ENCODE measurements at places on chromosomes 5 and 9.

GRCh38 chr5:123451047-123451446, 27.8 kb upstream of the CEP120 start:
- no peaks in the 10 kb centered on the region for H3K27me3 ChIP-seq
- H3K27ac ChIP-seq = no peak overlapping the region
- H3K36me3 ChIP-seq = no peaks in the 10 kb centered on the region
- H3K4me3 ChIP-seq = no peak overlapping the region
- H3K4me1 ChIP-seq = no peaks in the 10 kb centered on the region

- H3K27ac ChIP-seq = no peak overlapping the region
- H3K27me3 ChIP-seq = no peaks in the 10 kb centered on the region
- H3K36me3 ChIP-seq = no peaks in the 10 kb centered on the region
- DNase-seq = no peak
- no peak overlapping the region for H3K4me3 ChIP-seq
- H3K4me1 ChIP-seq = no peaks in the 10 kb centered on the region
These were observed 488.0 kb downstream of the PRELID2 start for GRCh38 chr5:145347026-145347616.

GRCh38 chr5:31359839-31360238, 166.4 kb downstream of the CDH6 start:
- H3K4me1 ChIP-seq = no peaks in the 10 kb centered on the region
- no peaks in the 10 kb centered on the region for H3K36me3 ChIP-seq
- DNase-seq = no peak
- H3K27ac ChIP-seq = no peak overlapping the region
- no peaks in the 10 kb centered on the region for H3K27me3 ChIP-seq

- no peak overlapping the region for H3K4me3 ChIP-seq
- H3K36me3 ChIP-seq = no peaks in the 10 kb centered on the region
These were observed 72.3 kb downstream of the GNA14 start for GRCh38 chr9:77575785-77576184.

DNA sequence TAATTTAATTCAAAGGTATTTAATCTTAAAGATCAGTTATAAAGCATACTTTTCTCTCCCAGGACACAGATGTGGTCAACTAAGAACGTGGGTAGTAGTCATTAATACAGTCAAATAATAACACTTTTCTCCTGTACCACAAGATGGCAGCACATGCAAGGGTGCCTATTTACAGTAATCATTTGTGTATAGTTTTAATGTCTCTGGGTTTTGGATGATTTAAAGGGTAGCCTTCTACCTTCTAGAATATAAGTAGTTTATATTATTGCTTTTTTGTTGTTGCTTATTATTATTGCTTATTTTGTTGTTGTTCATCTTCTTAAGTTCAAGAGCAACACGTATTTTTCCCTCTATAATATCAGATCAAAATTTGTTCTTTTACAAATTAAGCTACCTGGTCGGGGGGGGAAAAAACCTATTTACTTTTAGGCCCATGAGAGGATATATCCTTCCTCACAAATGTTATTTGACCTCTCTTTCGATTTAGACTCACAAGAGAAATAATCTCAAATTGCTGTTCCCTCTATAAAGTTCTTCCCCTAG, 59.6 kb upstream of the SLC27A6 start:
- H3K4me1 ChIP-seq = no peaks in the 10 kb centered on the region
- no peak overlapping the region for H3K4me3 ChIP-seq
- no peaks in the 10 kb centered on the region for H3K36me3 ChIP-seq
- no peak overlapping the region for H3K27ac ChIP-seq
- H3K27me3 ChIP-seq = no peaks in the 10 kb centered on the region

- no peak for DNase-seq
- no peak overlapping the region for H3K4me3 ChIP-seq
- no peaks in the 10 kb centered on the region for H3K27me3 ChIP-seq
- H3K4me1 ChIP-seq = no peaks in the 10 kb centered on the region
- H3K36me3 ChIP-seq = no peaks in the 10 kb centered on the region
- H3K27ac ChIP-seq = no peak overlapping the region
These were observed 254.6 kb downstream of the MTRR start for GRCh38 chr5:8123559-8123958.

- no peaks in the 10 kb centered on the region for H3K27me3 ChIP-seq
- H3K27ac ChIP-seq = no peak overlapping the region
- no peak for DNase-seq
- H3K4me3 ChIP-seq = no peak overlapping the region
- H3K36me3 ChIP-seq = no peaks in the 10 kb centered on the region
These were observed 162.4 kb upstream of the TUT7 start for GRCh38 chr9:86516564-86516963.

DNA sequence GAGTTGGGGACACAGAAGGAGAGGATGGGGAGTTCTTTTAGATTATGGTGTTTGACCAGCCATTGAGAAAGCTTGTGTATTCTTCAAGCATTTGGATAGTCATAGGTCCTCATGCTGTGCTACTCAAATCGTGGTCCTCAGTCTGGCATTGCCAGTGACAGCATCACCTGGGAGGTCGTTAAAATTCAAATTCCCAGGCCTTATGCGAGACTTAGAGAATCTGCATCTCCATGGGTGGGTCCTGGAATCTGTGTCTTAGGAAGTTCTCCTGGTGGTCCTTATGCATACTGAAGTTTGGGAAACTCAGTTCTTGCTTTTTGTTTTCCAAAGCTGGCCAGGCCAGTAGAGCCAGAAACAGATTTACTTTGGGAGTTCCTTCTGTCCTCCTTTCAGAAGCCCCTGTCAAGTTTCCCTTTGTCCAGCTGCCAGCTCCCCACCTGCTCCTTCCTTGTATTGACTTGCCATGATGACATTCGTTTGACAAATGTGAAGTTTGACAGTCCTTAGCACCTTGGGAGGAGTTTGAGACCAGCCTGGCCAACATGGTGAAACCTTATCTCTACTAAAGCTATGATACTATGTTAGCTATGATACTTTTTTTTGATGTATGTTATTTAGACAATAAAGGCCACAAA, 95.6 kb downstream of the PALM2AKAP2 start:
- H3K36me3 ChIP-seq = no peaks in the 10 kb centered on the region
- no peak for DNase-seq
- no peaks in the 10 kb centered on the region for H3K4me1 ChIP-seq
- peaks cover 3% of the 10 kb centered on the region for H3K27me3 ChIP-seq
- H3K27ac ChIP-seq = no peak overlapping the region
- no peak overlapping the region for H3K4me3 ChIP-seq
